ENCODE measurements at places on chromosomes 1 and 21.
A peak's percentile ranks its signal among the peaks of the same experiment; 100 is the strongest.

DNA sequence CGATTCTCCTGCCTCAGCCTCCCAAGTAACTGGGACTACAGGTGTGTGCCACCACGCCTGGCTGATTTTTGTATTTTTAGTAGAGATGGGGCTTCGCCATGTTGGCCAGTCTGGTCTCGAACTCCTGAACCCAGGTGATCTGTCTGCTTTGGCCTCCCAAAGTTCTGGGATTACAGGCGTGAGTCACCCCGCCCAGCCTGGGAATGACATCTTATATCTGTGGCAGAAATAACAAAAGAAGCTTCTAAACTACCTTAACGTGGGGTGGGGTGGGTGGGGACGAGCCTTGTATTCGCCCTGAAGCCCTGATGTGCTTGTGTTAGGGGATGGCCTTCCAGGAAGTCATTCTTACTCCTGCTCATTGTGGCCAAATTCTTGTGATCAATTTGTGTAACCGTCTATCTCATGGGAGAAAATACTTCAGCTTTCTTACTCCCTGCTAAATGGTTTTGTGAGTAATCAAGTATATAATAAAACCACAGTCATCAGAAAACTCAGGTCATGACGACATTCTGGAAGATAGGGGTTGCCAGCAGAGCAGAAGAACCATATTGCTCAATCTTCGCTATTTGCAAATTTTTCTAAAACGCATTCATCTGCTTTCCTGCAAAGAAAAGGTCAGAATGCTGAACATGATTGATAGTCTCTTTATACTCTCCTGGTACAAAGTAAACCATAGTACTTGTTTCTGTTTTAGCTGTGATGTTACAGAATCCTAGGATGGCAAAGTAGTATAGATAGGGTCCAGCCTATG, 63.2 kb downstream of the DIRAS3 start:
- no peak for DNase-seq

- DNase-seq: no peak
Measured at GRCh38 chr1:243287652-243288051, 31.8 kb downstream of the SDCCAG8 start.

- no peak for DNase-seq
Measured at GRCh38 chr1:14064649-14065442, 364.9 kb downstream of the PRDM2 start.

GRCh38 chr1:159441360-159441759, 1.8 kb downstream of the OR10J1 start:
- DNase-seq: no peak

DNA sequence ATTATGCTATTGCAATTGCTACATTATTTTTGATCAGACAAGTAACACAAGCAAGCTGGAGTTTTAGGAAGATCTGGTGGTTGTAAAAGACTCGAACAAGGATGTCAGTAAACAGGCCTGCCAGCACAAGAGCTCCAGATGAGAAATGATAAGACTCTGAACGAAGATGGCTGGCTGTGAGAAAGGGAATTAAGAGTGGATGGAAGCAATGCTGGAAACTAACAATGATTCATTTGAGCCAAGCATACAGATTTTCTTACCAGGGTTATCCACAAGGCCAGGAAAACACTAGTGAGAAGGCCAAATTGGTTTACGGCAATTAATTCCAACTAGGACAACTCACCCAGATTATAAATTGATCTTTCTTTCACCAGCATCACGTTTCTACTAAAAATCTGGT, 54.2 kb downstream of the NRIP1 start:
- no peak for DNase-seq

DNA sequence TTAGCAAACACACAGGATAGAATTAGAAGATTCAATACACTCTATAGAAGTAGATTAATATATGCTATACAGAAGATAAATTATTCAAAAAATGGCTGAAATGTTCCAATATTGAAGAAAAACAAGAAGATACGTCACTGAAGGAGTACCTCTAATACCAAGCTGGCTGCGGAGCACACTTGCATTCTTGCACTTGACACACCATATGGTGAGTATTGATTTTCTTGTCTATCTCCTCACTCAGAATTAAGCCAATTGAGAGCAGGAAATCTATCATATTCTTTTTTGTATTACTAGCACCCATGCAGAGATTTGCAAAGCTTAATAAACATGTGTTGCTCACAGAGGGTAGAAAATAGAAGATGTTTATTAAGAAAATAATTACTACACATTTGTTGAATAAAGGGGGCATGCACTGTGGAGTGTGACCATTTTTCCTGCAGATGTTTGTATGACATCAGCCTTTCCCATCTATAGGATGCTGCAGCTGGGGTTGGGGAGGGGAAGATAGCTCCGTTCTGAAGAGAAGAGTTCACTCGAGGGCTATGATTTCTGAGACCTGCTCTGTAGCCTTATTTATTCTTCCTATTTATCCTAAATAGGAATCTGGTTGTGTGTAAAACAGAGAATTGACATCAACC, 318.1 kb downstream of the HHIPL2 start:
- no peak for DNase-seq

DNA sequence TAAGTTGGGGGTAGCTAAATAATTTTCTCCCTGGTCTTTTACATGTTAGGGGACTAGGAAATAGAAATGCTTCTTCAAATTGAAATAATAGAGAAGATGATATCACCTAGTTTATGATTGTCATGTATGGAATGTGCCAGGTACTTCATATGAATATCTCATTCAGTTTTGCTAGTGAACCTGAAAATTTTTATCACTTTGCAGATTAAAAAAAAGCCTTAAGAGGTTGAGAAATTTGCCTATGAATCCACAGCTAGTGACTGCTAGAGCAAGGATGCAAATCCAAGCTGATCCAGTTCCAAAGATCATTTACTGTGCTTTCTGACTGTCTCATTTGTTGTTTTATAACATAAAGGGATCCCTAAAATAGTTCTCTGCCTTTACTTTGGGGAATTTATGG, 24.7 kb downstream of the RNF2 start:
- DNase-seq: no peak

- no peak for DNase-seq
Measured at GRCh38 chr1:79355090-79355489, 348.6 kb upstream of the ADGRL4 start.

- no peak for DNase-seq
Measured at GRCh38 chr1:191895462-191896058, 262.7 kb upstream of the RGS18 start.

DNA sequence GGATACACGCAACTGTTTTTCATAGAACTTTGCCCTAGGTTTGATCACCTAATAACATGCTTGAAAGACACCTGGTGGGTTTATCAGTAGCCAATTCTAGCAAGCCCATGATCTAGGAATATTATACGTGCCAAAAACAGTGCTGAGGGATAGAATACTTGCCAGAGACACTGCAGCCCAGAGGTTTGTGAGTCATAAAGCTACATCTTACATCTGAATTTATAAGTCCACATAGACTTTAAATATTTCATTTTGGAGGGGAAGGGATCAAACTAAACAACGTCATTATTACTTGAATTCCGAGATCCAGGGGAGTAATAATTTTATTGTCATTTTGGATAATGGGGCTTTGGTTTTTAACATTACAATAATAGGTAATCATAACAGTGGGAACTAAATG, 31.7 kb downstream of the RGL1 start:
- DNase-seq: no peak

DNA sequence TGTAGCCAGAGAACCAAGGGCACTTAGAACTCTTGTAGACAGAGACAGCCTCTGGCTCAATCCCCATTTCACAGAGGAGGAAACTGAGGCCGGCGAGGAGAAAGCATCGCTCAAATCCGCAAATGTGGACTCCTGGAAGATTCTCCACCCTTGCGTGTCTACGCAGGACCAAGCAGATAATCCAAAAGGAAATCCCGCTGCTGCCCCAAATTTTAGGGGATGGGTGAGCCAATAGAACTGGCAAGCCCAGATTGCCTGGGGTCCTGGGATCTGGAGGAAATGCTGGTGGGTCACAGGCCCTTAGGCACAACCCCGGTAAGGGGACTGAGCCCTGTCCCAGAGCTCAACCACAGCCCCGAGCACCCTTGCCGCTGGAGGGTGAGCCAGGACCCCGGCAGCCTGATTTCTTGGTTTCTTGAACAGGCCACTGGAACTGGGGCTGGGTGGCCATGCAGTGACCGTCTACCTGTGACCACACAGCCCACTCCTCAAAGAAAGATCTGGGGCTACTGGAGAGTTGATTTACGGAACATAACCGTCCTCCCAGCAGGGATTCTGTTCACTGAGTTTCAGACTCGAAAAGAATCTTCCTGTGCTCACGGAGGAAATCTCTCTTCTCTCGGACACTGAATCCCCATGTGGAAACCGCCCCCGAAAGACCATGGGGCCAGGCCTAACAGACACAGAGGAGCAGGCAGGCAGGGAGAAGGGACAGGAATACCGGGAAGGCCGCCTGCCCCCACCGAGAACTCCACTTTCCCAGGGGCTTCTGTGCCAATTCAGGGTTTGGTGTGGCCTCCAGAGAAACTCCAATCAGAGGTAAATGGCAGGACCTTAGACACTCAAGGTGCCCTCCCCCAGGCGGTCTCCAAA, 238.4 kb downstream of the NPHP4 start:
- no peak for DNase-seq

DNA sequence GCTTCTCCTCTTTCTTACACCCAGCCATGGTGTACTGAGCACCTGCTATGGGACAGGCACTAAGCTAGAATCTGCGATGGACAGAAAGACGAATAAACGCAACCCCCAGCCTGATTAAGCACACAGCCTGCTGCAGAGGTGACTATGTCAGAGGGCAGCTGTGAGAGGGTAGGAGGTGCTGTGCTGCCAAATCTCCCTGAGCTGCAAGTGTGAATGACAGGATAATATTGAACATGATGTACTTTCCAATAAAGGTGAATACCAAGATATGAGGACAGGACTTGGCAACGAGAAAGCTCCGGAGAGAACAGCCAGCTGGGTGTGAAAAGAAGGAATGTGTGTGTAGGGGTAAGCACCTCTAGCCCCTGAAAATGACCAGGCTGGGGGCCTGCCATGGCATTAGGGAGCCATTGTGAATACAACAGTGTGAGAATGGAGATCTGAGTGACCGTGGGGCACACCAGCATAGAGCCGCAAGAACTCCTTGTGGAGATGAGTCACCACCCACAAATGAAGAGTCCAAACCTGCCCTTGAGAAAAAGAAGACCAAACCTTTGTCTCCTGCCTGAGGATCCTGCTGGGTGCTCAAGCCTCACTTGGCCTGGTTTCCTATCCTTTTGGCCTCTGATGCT, 83.0 kb upstream of the ATF3 start:
- DNase-seq: no peak

GRCh38 chr1:159012495-159012894, 2.8 kb downstream of the IFI16 start:
- no peak for DNase-seq

DNA sequence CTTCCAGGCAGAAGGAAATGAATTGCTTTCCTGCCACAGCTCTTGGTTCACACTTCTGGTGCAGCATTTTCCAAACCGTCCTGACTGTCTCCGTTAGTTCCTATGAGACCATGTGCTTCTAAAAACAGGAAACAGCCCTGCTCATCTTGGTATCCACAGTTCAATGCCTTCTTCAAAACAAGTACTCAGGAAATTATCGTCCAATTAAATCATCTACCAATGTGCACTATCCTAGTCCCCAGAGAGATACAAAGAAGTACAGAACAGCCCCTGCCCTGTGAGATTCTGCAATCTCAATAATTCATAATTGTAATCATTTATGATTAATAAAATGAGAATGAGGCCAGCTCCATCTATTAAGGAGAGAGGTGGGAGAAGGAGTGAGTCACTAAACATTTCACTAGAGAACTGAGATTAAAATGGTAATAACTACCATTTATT, 11.2 kb downstream of the CLEC20A start:
- DNase-seq: no peak

- DNase-seq: peak; percentile 63
Measured at GRCh38 chr1:160078512-160079195, 2.7 kb upstream of the KCNJ9 start.

- DNase-seq: no peak
Measured at GRCh38 chr1:62536865-62537264, 60.5 kb upstream of the ANGPTL3 start.

GRCh38 chr1:168031627-168032026, 94.8 kb upstream of the MPC2 start:
- no peak for DNase-seq

GRCh38 chr1:28056129-28056925, 32.1 kb downstream of the EYA3 start:
- peak; percentile 47 for DNase-seq

DNA sequence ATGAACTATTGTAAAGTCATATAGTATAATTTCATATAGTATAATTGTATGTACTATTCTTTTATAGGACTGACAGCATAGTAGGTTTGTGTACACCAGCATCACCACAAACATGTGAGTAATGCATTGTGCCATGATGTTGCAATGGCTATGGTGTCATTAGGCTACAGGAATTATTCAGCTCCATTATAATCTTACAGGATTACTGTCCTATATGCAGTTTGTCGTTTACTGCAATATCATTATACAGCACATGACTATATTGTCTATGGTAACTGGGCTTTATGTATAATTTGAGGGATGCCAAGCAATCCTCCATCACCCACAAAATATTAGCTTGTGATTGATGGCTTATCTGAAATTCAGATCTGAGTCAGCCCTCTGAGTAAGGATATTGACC, 54.2 kb upstream of the PBX1 start:
- no peak for DNase-seq
